HCEC 1CT (cell line): ENCODE measurements at places on chromosomes 12 and 14.
A peak's percentile ranks its signal among the peaks of the same experiment; 100 is the strongest.

DNA sequence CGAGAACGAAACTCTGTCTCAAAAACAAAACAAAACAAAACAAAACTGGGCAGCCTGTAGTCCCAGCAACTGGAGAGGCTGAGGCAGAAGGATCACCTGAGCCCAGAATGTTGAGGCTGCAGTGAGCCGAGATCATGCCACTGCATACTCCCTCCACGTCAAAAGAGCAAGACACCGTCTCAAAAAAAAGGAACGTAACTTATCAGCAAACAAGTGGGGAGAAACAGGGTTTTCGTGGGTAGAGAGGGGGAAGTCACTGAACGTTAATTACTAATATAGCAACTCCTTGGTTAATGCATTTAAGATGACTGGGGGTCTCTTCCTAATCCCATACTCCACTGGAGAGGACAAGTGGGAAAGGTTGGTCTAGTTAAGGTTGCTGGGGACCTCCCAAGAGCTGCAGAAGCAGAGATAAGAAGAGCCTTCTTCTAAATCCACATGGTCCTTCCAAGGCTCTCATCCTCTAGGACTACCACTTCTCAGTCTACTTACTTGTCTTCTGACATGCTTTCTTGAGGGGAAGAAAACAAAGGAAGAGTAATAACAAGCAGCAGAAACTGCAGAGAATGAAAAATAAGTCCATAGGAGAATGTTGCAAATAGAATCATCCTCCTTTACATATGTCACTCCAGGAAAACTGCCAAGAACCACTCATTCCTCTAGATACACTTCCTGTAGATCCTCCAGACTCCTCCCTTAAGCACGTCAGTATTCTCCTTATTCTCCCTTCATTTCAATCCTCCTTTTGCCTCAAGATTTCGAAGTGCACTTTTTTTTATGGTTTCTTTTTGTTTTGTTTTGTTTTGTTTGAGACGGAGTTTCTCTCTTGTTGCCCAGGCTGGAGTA, 5.8 kb downstream of the NUMB start:
- peak; percentile 86 for DNase-seq

DNA sequence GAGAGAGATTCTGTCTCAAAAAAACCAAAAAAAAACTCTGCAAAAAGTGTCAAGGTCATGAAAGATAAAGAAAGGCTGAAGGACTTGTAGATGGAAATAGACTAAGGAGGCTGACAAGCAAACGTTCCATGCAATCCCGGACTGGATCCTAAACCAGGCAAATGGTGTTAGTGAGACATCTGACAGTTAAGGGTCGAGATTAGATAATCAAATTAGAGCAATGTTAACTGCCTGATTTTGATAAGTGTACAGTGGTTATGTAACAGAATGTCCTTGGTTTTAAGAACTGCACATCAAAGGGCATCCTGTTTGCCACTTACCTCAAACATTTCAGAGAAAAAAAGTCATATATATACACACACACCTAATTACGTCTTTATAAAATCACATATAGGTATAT, 3.5 kb upstream of the RAN start:
- no peak for DNase-seq

- DNase-seq: peak; percentile 23
These were observed 60.9 kb upstream of the TMTC1 start for GRCh38 chr12:29844667-29845066.

DNA sequence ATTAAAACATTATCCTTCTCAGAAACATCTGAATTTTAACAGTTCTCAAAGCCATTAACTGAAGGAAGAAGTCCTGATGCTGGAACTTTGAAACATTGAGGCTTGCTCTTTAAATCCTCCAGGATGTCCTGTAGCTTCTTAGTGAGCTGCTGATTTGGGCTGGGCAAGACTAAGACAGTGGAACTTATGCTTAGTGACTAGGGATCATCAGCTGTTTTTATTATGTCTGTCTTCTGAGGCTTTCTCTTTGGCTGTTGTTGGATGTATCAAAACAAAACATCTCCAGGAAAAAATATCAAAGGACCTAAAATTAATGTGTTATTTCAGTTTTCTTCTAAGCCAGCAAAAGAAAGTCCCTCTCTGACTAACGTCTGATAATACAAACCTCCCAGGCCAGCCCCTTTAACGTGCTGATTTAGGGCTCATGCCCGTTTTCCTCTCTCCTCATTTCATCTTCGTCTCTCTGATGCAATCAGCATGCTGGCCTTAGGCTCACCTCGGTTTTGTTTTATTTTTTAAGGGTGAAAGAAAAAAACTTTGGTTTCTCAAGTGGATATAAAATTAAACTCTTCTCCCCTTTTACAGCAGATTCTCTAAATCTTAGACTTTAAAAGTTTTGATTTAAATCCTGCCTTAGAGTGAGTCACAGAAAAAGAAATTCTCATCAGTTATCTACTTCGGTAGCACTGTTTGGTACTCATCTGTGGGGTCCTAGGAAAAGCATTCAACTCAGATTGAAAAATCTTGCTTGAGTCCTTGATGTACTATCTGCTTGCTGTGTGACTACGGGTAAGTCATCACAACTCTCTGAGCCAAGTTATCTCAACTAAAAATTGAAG, 106.2 kb upstream of the CCDC91 start:
- no peak for DNase-seq

- peak; percentile 83 for DNase-seq
These were observed at the start of gene TNFRSF1A for GRCh38 chr12:6341417-6342139. TSS of gene TNFRSF1A (minus strand) at chr12:6342076. CDS start at chr12:6341814, 262 bp downstream.

GRCh38 chr14:58430156-58430555, 2.6 kb downstream of the KIAA0586 start:
- peak; percentile 35 for DNase-seq

GRCh38 chr14:84581041-84581440, 948.9 kb upstream of the FLRT2 start:
- no peak for DNase-seq

DNA sequence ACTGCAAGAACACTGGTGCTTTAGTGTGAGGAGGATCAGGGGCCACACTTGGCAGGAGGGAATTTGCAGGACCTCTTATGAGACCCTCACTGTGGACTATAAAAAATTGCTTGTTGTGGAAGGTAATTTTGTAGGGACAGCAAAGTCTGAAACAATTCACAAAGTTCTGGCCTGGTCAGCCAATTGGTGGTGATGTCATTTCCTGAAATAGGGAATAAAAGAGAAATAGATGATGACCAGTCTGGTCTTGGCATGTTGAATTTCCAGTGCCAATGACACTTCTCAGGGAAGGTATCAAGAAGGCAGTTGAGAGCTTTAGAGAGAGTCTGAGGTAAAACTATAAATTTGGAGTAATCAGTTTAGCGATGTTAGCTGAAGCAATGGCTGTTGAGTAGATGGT, 129.3 kb upstream of the LMNTD1 start:
- DNase-seq: no peak
